ENCODE measurements at places on chromosomes 3 and 15.
A peak's percentile ranks its signal among the peaks of the same experiment; 100 is the strongest.

DNA sequence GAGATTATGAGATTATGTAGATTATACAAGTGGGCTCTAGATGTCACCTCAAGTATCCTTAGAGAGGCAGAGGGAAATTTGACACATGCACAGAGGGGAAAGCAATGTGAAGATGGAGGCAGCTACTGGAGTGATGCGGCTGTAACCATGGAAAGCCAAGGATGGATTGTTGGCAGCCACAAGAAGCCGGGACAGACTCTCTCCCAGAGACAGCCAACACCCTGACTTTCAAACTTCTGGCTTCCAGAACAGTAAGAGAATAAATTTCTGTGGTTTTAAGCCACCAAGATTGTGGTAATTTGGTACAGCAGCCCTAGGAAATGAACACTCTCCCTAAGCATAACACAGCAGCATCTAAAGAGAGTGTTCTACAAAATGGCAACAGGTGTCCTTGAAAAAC, 34.4 kb upstream of the PRICKLE2 start:
- DNase-seq: peak; percentile 47

DNA sequence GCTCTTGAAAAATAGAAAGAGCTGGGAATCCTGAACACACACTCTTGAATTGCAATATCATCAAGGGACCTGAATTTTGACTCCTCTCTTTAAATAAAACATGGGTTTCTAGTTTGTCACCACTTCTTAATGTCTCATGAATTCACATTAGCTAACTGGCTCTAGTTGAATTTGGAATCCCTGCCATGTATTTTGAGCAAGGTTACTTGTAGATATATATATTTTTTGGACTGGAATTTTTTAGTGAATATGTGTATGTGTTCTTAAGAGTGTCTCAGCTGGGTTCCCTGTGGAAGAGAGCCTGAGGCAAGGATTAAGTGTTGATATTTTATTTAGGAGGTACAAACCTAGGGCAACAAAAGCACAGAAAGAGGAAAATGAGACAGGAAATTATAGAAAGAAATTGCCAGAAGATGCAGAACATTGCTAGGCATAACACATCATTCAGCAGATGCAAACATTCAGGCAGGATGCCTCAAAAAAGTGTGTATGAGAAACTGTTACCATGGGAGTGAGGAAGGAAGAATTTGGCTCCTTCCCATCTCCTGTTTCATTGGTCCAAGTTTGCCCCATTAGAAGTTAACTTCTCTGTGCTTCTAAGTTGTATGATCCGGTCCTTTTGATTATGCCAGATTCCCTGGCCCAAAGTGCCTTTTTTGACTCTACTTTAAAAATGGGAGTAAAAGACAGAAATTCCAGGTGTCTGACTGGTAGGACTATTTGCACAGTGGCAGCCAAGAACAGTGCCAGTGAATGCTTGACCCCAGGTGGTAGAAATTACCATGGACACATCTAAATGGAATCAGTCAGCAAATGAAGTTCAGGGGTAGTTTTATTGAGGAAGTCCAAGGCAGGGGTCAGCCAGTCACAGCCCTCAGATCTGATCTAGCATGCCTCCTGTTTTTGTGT, 253.7 kb upstream of the TGFBR2 start:
- no peak for DNase-seq

DNA sequence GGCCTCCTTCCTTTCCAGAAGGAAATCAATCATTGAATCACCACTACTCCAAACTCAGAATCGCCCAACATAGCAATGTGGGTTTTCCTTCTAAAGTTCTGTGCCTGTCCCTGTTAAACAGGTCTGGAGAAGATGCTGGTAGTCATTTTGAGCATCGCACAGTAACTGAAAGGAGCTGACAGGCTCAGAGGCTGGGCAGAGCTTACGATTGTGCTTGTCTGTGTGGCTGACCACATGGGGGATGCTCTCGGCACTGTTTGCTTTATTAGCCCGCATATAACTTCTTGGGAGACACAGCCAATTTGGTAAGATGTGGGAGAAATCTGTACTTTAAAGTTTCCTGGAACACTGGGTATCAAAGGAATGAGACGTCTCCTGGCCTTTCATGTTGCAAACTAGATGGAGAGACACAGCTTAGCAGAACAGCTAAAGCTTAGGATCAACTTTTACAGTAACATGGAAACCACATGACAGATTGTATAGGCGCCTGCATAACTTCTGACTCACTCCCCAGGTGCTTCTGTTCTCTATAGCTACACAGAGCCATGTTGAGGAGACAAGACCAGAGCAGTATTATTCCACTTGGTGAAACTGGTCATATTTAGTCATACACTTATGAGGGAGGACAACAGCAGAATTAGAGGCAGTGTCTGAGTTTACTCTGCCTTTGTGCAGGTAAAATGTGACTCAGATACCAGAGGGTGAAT, 374.1 kb downstream of the RORA start:
- DNase-seq: no peak

DNA sequence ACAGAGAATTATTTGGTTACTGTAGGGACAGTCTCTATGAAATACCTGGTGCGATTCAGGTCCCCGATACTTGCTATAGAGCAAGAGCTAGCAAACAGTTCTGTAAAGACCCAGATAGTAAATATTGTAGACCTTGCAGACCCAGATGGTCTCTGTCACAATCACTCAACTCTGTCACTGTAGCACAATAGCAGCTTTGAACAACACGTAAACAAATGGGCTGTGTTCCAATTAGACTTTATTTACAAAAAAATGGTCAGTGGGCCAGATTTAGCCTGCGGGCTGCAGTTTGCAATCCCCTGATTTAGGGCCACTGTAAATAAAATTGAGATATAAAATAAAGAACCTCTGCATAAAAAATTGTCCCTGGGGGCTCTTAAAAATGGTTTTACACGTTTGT, 127.7 kb downstream of the SV2B start:
- no peak for DNase-seq

DNA sequence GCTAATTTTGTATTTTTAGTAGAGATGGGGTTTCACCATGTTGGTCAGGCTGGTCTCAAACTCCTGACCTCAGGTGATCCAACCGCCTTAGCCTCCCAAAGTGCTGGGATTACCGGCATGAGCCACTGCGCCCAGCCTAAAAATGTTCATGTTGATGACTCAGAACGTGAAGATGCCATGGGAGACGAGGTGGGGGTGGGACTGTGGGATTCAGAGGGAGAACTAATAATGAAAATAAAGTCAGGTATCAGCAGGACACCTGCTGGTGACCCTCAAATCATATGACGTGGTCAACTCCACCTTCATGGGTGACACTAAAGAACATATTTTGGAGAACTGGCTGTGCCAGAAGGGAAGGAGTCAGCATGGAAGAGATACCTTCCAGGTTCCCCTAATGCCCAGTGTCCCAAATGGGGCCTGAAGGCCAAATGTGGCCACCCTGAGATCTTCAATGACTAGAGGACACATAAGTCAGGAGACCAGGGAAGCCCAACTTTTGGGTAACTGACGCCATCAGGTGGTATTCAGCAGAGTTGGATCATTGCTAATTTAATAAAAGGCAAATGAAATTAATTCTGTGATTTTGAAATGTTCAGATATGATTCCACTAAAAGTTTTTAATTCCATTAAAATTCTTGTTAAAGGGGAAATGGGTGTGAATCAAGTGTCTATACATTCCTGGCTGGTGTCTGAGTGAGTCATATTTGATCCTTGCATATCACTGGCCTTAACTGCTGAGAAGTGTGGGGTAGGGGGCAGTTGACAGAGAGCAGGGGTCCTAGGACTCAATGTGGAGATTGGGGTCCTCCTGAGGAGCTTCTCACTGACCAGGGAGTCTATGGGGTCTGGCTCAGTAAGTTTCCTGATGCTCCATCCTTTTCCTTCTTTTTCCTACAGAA, 88.6 kb upstream of the GSK3B start:
- no peak for DNase-seq

DNA sequence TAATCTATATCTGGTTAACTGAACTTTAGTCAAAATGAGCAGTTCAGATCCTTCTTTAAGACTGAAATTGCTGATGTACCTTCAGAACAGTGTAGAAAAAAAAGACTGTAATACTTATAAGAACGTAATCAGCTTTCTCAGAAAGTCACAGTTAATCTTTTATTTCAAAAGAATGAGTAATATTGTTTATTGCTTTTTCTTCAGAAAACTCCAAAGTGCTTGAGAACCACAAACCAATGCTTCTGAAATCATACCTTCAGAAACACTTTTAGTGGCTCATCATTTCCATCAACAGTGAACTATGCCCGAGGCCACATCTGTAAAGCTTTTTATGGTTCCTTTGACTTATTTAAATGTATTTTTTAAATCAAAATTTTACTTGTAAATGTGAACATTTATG, 33.3 kb upstream of the CLASP2 start:
- no peak for DNase-seq

DNA sequence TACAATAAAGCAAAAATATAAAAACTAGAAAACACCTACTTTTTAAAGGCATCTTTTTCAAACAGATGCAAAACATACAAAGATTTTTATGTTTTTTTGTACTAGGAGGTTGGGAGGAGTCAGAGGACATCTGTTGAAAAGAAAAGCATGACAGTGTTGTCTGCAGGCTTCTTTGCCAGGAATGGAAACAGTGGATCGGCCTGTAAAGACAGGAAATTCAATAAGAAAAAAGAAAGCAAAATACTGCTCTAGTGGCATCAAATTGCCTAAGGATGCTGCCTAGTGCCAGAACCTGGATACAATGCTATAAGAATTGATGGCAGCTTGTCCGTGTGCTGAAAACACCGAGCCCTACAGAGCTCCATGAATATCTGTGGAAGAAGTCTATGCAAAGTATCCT, 69.9 kb downstream of the TBC1D5 start:
- DNase-seq: no peak

DNA sequence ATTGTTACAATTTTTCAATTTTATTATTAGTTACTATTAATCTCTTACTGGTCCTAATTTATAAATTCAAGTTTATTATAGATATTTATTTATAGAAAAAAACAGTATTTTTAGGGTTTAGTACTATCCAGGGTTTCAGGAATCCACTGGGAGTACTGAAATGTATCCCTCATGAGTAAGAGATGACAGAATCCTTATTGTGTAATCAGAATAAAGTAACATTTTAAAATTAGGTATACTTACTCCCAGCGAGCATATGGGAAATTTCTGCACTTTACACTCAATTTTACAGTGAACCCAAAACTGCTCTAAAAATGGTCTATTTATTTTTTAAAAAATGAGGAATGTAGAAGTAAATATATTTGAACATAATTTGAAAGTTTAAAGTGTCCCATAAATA, 202.7 kb downstream of the CGGBP1 start:
- no peak for DNase-seq

DNA sequence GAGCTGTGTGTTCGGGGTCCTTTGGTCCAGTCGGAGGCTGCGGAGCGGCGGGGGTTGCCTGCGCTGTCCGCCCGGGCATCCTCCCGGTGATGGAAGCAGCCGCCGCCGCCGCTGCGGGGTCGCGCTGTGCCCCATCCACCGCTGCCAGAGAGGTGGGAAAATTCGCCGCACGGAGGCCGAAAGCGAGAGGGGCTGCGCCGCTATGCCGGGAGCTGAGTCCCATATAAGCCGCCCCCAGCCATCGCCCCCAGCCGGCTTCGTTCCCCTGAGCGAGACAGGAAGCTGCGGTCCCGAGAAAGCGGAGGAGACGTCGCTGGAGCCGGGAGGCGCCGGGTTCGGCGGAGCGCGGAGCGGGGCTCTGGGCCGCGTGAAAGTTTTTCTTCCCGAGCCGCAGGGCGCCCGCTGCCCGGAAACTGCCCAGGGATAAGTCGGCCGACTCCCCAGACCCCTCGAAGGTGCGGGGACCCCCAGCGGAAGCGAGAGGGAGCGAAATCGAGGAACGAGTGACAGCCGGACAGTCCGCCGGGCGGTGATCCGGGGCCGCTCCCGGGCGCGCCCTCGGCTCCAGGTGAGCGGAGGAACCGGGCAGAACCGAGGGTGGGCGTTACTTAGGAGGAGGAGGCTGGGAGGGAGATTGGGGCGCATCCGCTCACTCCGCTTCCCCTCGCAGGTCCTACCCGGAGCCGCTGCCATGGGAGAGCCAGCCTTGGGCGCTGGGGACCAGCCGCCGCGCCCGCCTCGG, 574 bp downstream of the CHST2 start:
- no peak for DNase-seq
